ENCODE measurements at places on chromosomes 16 and 17.

GRCh38 chr16:29124828-29125227 lies 140.0 kb downstream of the LAT start:
- no peak for DNase-seq

- DNase-seq, result no peak
Observed at GRCh38 chr16:51245658-51245995, 94.6 kb upstream of the SALL1 start.

GRCh38 chr17:68379177-68379510 lies 78.2 kb downstream of the WIPI1 start:
- no peak for DNase-seq

GRCh38 chr17:52674686-52675085 lies 516.2 kb upstream of the CA10 start:
- no peak for DNase-seq

GRCh38 chr17:58755577-58756245 lies at the start of gene PPM1E:
PPM1E (plus strand) TSS chr17:58755854.
- DNase-seq, result peak; percentile 31

- DNase-seq, result no peak
Observed at GRCh38 chr16:30119428-30119827, 3.6 kb downstream of the MAPK3 start.

DNA sequence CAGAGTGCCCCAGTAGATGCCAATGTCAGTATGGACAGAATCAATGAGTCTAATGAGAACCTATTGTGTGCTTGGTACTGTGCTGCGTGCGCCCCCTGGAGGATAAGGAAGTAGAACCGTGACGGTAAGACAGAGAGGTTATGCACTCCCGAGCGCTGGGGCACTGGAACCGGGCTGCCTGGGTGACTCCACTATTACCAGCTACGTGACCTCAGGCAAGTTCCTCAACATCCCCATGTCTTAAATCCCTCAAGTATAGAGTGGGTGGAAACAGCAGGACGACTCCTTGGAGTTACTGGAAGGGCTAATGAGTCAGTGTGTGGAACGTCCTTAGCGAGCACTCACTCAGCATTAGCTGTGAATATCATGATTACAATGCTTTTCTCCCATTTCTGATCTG lies 16.2 kb downstream of the CHST4 start:
- peak; percentile 41 for DNase-seq

- DNase-seq, result no peak
Observed at GRCh38 chr16:31295206-31295605, 35.4 kb downstream of the ITGAM start.

GRCh38 chr17:61669522-61669921 lies 78.5 kb upstream of the NACA2 start:
- DNase-seq, result no peak

DNA sequence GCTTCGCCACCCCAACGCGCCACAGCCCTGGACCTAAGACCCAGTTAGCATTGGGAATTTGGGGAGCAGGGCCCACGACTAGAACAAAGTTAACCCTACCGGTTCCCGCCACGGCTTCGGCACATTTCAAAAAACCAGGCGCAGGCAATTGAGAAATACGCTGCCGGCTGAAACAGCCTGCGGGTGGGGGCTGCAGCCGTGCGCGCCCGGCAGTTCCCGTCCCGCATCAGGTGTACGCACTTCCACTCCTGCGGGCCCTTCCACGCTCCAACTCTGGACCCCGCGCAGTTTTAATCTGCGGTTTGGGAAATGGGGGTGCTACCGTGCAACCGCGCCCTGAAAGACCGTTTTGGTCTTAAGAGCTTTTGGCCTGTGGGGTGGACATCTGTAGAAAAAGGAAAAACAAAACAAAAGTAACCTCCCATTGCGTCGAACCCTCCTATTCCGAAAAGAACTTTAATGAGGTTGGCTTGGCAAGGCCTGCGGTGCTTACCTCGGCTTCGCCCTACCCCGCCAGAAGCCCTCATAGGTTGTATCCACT lies 7.1 kb downstream of the IRX5 start:
- DNase-seq, result no peak

DNA sequence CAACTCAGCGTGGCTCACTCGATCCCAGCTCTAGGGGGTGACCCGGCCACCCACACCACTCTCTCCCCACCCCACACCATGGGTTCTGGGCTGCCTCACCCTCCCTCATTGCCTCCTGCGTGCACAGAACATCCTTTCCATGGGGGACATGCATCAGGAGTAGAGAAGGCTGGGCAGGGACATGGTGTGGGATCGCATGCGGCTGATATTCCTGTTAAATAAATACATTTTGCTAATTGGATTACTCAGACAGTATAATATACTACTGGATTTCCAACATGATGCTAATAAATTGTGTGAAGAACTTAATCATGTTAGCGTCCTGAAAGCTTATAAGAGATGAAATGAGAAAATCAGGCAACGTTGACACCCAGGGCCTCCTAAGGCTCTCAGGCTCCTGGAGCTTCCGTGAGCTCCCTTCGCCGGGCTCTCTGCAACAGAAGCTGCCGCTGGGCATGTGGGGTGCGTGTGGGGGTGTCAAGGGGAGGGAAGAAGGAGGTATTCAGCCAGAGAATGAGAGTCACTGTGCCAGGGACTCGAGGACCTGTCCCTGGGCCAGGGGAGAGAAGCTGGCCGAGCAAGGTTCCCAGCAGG lies 173.1 kb upstream of the TNRC6C start:
- no peak for DNase-seq

DNA sequence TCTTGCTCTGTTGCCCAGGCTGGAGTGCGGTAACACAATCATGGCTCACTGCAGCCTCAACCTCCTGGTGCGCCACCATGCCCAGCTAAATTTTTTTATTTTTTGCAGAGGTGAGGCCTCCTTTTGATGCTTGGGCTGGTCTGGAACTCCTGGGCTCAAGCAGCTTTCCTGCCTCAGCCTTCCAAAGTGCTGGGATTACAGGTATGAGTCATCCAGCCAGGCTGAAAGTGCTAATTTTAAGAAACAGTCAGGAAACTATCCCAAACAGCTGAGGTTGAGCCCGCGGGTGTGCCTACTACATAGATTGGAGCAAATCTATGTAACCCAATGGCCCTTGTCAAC lies 738 bp upstream of the XPO6 start:
- DNase-seq, result no peak

DNA sequence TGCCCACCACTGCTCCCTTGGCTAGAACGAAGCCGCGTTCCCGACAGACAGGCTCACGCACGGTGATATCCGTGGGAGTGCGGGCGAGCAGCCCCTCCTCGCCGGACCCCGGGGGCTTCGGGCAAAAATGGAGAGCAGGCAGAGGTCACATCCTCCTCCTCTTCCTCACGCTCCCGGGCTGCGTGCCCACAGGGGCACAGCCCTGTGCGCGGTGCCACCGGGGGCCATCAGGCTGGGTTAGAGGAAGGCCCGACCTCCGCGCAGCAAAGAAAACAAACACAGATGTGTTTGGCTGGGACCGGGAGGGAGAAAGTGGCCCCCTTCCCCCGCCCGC lies 519 bp upstream of the NTN1 start:
- DNase-seq, result no peak

DNA sequence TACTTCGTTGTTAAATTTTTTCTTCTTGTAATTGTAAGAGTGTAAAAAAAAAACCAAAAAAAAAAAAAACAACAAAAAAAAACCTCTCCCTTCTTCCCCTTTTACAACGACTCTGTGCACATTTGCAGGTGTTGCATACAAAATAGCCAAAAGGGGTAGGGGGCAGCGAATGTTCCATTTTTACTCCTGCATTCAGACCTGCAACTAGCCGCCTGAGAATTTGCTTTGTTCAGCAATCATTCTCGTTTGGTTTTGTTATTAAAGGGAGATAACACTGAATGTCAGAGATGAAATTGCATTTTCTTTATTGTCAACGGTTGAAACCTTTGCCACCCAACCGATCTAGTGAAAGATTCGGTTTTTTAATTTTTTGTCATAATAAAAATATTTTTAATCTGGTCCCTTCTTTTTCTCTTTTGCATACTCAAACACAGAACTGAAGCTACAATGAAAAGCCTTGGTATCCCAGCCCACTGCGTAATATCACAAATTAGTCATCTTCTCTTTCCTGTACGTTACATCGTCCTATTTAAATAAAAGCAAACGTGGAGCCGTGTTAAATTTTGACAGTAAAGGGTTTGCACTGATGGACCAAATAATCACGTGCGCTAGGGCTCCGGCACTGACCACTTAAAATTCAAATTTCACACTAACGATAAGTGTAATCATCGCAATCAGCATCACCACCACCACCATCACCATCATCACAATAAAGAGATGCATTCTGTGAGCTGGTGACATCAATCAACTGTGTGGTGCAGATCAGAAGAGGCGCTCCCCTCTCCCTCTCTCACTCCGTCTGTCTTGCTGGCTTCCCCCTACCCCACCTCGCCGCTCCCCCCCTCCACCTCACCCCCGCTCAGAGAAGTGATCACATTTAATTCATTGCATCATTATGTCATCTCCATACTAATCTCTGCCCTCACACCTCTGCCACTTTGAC lies 406.2 kb upstream of the PSMD7 start:
- no peak for DNase-seq

DNA sequence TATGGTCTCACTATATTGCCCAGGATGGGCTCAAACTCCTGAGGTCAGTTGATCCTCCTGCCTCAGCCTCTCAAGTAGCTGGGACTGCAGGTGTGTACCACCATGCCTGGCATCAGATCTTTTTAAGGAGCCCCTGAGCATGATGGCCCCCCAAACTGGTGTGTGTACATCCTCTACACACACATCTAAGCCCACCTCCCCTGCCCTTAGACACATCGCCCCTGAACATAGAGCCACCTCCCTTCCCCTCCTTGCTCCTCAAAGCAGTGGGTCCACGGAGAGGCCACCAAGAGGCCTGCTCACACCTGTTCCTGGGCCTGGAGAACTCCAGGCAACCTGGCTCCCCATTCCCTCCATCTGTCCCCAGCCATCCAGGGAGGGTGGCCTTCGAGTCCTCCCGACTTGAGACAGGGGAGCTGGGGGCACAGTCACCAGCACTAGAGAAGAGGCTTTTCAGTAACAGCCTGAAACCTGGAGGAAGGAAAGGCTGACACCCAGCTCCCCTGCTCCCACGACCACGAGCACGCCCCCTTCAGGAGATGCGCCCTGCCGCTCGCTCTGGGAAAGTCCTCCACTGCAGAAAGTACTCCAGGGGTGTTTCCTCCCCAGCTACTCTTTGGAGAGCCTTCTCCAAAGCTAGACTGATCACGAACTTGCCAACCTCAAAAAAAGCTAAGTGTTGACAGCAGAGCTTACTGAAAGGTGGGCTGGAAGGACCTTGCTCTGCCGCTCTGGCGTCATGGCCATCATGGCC lies 12.6 kb upstream of the PRR29 start:
- no peak for DNase-seq

DNA sequence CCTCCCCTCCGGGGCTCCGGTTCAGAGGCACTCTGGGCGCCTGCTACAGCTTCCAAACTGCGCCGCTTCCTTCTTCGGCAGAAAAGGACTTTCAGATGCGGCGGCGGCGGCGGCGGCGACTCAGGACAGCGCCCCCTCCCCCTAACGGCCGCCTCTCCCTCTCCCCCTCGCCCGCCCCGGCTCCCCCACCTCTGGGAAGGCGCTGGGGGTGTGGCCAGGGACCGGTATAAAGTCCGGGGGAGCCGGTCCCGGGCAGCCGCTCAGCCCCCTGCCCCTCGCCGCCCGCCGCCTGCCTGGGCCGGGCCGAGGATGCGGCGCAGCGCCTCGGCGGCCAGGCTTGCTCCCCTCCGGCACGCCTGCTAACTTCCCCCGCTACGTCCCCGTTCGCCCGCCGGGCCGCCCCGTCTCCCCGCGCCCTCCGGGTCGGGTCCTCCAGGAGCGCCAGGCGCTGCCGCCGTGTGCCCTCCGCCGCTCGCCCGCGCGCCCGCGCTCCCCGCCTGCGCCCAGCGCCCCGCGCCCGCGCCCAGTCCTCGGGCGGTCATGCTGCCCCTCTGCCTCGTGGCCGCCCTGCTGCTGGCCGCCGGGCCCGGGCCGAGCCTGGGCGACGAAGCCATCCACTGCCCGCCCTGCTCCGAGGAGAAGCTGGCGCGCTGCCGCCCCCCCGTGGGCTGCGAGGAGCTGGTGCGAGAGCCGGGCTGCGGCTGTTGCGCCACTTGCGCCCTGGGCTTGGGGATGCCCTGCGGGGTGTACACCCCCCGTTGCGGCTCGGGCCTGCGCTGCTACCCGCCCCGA lies at the start of gene IGFBP4:
Gene IGFBP4, plus strand, starts transcription at position 255 of the 792 bp plus-strand sequence. Its CDS starts 286 bp downstream, at position 541.
- peak; percentile 56 for DNase-seq

DNA sequence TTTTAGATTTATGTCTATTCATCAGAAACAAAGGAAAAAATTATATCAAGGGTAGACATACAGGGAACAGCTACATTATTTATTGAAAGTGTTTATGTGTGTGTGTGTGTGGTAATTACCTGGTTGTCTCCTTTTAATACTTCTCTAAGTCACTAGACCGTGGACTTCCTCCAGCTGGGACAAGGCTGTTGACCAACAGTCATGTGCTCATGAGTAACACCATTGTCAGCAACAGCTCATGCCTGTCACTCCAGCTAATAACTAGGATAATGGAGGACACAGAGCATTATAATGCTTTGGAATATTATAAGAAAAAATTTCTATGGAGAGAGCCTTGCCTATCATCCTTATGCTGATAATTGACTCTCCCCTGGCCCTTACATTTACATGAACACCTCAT lies 125.3 kb upstream of the SALL1 start:
- no peak for DNase-seq

GRCh38 chr17:49494986-49495841 lies at the start of gene NGFR:
NGFR (plus strand) TSS chr17:49495293; CDS start chr17:49495418, 125 bp downstream.
- DNase-seq, result peak; percentile 21

DNA sequence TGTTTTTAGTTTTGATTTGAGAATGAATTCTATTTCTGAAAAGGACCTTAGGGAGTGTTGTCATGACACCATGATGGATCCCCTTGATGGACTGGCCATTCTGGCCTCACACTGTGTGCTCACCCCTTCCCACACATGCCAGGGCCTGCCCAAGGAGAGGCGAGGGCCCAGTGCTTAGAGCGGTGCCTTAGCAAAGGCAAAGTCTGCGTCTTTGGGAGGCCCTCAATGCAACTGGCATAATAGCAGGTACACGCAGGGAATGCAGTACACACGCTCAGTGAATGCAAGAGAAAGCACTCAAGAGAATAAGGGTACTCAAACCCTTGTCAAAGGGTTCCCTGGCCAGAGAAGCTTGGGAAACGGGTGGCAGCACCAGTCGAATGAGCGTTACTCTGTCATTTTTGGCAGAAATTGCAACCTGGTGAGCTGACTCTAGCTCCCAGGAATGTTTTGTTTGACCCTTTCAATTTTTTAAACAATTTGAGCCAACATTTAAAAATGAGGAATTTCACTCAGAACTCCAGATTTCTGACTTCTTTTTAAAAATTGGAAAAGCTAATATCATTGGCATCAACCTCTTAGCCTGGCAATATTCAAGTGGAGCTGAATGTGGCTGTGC lies 32.1 kb downstream of the NKD1 start:
- DNase-seq, result no peak

DNA sequence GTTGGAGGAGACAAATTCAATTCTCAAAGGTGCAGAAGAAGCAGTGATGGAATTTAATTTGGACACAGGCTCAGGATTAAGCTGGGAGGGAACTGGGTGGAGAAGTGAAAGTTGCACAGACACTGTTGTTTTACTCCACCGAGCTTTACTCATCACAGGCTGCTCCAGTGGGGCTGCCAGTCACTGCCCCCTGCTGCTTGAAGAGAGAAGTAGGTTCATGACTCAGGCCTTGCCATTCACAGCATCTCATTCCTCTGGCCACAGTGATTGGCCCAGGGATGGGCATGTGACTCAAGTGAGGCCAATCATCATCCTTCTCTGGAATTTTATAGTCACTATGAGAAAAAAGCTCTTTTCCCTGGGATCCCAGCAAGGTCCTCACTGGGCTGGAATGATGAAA lies 11.8 kb downstream of the GNAO1 start:
- no peak for DNase-seq

All from stimulated activated CD8-positive, alpha-beta memory T cell treated with anti-CD3 and anti-CD28 coated beads, Interleukin-2, amount 100 ng/mL, for 48 hours (primary cell).